Frontal cortex (tissue), 4 donors: ENCODE measurements at places on chromosomes 11 and 22. TPM values are rescaled to one million over a fixed set of nuclear protein-coding genes. Genes with fewer than 3 reads are reported as not detected.

DNA sequence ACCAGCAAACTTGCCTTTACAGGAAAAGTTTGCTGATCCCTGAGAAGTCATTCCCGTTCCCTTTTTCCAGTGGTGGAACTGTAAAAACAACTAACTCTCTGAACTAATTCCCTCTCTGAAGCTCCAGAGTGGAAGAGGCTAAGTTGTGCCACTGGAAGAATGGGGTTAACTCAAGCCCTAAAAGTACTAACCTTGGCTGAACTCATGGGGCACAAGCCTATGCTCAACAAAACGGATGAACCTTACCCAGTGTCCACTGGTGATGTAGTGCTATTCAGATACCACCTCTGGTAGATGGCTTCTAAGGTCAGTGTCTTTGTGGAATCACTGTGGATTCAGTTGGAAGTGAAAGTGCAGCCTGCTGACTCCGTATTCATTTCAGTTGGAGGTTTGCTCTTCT lies 59.9 kb upstream of the GNAZ start:
- DNase-seq = no peak

- DNase-seq = no peak
Observed at GRCh38 chr11:116309446-116309845, 463.3 kb downstream of the BUD13 start.

DNA sequence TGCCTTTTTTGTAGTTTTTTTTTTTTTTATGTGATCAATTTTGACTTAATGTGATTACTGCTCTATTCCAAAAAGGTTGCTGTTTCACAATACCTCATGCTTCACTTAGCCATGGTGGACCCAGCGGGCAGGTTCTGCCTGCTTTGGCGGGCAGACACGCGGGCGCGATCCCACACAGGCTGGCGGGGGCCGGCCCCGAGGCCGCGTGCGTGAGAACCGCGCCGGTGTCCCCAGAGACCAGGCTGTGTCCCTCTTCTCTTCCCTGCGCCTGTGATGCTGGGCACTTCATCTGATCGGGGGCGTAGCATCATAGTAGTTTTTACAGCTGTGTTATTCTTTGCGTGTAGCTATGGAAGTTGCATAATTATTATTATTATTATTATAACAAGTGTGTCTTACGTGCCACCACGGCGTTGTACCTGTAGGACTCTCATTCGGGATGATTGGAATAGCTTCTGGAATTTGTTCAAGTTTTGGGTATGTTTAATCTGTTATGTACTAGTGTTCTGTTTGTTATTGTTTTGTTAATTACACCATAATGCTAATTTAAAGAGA lies 12.5 kb downstream of the CCND1 start:
- DNase-seq = no peak

DNA sequence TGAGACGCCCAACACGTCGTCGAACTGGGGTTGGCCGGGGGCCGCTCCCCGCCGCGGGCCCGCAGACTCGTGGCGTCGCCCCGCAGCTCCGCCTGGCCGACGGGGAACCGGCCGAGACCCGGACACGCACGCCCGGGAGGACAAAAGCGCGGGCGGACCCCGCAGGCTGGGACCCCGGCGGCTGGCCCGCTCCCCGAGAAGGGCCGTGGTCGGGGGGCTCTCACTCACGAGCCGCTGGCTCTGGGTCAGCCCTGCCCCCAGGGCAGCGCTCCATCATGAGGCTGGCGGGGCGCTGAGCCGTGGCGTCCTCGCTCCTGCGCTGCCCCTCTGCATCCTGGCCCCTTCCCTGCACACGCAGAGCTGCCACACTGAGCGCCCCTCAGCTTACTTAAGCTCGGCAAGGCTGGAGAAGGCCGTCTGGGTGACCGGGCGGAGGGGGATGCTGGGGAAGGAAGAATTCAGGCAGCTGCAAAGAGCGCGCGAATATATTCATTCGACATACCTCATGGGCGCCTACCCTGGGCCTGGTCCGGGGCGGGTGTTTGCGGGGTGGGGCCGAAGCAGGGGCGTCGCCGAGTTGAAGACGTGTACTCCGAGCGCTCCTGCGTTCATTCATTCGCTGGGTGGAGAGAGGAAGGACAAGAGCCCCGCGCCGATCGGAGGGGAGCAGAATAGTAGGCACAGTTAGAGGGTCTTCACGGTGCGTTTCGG lies 579 bp upstream of the CYB5R2 start:
- no peak for DNase-seq

DNA sequence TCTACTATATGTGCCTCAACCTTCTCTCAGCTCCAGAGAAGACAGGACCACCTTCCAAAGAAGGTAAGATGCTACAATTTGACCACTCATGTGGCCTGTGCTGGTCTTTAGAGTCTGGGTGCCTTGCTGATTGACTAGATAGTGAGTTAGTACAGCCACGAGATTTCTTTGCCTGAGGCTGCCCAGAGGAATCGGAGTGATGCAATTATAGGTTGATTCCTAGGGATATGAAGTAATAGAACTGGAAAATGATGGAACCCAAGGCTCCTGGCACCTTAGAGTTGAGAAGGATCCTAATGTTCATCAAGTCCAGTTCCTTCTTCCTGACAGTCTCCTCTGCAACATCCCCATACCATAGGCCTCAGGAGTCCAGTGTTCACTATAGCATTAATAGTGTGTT lies 46.5 kb upstream of the CCDC134 start:
- no peak for DNase-seq

- no peak for DNase-seq
Observed at GRCh38 chr11:47998345-47998732, 18.0 kb downstream of the PTPRJ start.

DNA sequence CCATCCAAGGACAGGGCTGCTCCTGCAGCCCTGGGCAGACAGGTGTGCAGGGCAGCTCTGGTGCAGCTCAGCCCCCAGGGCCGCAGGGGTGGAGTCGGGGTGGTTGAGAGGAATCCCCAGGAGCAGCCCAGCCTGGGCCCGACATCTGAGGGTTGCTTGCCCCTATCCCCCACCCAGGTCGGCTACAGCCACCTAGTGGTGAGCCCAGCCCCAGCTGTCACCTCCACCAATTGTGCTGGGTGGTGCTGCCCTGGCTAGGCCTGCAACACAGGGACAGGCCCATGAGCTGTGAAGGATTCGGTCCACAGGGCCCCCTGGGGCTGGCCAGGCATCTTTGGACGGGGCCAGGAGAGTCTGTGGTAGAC lies 29.6 kb downstream of the RTN4R start:
- peak; percentile 67 for DNase-seq

- no peak for DNase-seq
Observed at GRCh38 chr22:23072911-23073491, 2.7 kb downstream of the GNAZ start.

GRCh38 chr22:29306835-29307595 lies 565 bp downstream of the GAS2L1 start:
- peak; percentile 84 for DNase-seq

- no peak for DNase-seq
Observed at GRCh38 chr11:96127596-96127959, 203.7 kb upstream of the MTMR2 start.

Gene ARHGEF17
- total RNA-seq = 16.3 TPM

DNA sequence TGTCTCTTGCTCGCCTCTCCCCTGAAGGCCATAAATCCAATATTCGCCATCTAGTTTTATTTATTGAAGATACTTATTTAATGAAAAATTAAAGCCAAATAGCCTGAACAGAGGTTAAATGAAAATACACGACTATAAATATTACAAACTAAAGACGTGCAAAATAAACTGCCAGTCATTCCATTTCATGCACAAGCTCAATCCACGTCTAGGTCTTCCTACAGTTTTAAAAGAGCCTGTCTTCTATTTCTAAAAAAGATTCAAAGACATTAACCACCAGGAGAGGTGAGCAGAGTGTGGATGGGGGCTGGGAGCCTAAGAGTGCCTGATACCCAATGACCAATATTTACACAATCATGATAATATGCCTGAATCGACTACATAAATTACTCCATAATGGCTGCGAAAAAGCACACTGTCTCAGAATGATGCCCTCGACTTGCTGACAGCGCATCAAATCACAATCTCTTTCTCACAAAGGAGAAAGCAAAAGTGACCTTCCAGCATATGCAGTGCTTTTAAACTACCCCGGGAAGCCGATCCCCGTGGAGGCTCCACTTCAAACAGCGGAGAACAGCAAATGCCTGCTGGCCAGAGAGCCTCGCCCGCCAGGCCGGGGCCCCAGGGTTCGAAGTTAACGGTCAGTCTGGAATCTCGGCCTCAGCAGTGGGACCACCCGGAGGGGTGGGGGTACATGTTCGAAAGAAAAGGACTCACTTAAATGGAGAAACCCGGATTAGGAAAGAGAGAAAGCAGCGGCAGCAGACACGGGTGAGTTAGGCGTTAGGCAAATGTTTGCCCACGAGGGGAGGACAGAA lies 1.7 kb downstream of the FCHSD2 start:
- peak; percentile 38 for DNase-seq

DNA sequence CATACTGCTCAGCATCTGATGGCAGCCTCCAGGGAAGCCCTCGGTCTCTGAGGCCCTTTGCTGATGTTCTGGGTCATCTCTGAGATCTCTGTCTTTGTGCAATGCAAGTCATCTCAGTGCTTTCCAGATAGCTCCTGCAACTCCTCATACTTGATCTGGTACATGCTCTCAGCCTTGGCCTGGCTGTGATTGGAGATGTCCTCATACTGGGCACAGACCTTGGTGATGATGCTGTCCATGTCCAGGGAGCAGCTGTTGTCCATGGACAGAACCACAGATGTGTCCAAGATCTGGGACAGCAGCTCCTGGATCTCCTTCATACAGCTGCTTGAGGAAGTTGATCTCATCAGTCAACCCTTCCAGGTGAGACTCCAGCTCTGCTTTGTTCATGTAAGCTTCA lies 69.1 kb downstream of the SIK2 start:
- no peak for DNase-seq

DNA sequence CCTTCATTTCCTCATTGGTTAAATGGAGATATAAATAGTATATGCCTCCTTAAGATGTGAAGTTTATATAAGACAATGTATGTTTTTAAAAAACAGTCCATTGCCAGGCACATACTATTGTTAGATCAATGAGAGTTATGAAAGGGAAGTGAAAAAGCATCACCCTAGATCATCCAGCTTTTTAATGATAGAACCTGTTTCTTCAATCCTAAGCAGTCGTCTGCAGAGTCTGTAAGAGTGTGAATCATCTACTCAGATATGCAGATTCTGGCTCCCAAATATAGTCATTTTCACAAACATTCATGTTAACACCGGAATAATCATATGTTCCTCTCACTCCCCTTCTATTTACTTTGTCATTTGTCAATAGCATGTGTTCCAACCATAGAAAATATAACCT lies 65.3 kb upstream of the SLN start:
- no peak for DNase-seq

DNA sequence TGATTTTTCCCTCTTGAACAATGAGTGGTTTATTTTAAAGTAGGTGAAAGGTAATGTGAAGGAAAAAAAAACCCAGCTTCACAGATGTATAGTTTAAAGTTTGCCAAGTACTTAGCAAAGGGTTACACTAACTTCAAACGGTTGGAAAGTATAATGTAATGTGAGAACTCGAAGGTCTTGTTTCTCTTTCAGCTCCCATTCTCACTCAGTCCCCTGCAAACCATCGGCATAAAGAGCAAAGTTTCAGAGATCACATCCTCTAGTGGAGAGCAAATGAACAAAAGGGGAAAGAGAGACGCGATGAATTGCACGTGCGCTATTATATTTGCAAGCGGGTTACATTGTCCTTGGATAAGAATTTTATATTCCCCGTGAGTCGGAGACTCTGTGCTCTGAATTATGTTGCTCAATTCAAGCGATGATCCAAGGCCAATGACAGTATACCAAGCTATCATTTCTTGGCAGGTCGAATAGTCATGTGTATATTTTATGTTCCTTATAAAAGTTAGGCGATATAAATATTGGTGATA lies 37.6 kb upstream of the BIRC3 start:
- DNase-seq = no peak

GRCh38 chr11:96103721-96104120 lies 179.8 kb upstream of the MTMR2 start:
- DNase-seq = no peak

Gene DDI1
- total RNA-seq = not detected

DNA sequence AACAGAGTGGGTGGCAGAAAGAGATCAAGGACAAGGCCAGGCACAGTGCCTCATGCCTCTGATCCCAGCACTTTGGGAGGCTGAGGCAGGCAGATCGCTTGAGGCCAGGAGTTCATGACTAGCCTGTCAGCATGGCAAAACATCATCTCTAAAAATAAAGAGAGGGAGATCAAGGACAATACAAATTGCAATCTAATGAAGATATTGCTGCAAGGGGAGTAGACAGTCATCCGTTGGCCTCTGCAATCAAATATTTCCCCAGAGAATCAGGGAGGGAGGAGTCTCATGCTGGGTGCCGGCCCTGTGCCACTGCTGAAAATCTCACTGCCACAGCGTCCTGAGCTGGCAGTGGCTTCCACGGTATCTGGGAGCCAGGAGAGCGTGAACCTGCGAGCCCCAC lies 19.4 kb upstream of the IL17RA start:
- DNase-seq = no peak

Gene PKP3
- total RNA-seq = not detected

GRCh38 chr22:23110190-23110921 lies 31.4 kb downstream of the RSPH14 start:
- no peak for DNase-seq

Gene DGKZ
- total RNA-seq = 43.2 TPM

GRCh38 chr11:65421794-65422632 lies 585 bp upstream of the NEAT1 start:
- peak; percentile 82 for DNase-seq

DNA sequence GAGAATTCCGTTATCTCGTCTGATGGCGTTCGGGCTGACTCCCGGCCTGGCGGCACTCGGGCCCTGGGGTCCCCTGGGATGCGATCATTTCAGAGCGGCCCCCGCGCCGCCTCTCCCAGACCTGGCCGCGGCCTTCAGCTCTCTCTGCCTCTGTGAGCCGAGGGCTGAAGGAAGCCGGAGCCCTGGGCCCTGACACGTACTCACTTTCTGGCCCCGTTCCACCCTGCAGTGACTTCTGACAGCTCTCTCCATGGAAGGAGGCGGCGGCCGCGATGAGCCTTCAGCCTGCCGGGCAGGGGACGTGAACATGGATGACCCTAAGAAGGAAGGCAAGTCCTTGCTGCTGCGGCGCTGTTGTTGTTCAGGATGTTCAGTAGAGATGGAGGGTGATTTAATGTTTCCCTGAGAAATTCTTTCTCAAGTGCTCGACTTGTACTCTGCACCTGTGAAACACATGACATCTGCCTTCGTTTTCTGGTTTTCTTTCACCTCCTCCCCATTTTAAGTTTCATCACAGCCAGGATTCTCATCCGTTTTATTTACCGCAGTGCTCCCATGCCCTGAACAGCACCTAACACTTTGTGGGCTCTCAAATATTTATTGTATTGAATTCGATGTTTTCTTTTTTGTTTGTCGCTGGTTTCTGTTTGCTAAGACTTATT lies 612 bp downstream of the GTSE1 start:
- DNase-seq = no peak

Gene OR2AG2
- 0.41 TPM for total RNA-seq

- DNase-seq = no peak
Observed at GRCh38 chr11:44950031-44950624, 555 bp downstream of the TP53I11 start.

Gene ELF5
- total RNA-seq = not detected

- DNase-seq = no peak
Observed at GRCh38 chr11:64923151-64923661, 1.3 kb upstream of the PPP2R5B start.

Gene MS4A6A
- total RNA-seq = 2.4 TPM

GRCh38 chr11:15662285-15662684 lies 547.6 kb downstream of the INSC start:
- DNase-seq = no peak
